Activated CD4-positive, alpha-beta T cell treated with anti-CD3 and anti-CD28 coated beads, Interleukin-2, amount 10 ng/mL, durations not matched to agents 7 days and 5 days (primary cell): ENCODE measurements at places on chromosomes 2 and 18.

GRCh38 chr2:234595829-234596228 lies 98.9 kb upstream of the ARL4C start:
- no peak for DNase-seq

DNA sequence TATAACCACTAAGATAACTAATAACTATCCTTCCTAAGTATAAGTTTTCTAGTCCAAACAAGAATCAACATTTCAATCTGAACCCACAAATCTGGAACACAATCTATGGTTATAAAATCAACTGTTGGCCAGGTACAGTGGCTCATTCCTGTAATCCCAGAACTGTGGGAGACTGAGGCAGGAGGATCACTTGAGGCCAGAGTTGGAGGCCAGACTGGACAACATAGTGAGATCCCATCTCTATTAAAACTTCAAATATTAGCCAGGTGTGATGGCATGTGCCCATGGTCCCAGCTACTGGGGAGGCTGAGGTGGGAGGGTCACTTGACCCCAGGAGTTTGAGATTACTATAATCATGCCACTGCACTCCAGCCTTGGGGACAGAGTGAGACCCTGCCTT lies 11.2 kb downstream of the MRPS5 start:
- no peak for DNase-seq

DNA sequence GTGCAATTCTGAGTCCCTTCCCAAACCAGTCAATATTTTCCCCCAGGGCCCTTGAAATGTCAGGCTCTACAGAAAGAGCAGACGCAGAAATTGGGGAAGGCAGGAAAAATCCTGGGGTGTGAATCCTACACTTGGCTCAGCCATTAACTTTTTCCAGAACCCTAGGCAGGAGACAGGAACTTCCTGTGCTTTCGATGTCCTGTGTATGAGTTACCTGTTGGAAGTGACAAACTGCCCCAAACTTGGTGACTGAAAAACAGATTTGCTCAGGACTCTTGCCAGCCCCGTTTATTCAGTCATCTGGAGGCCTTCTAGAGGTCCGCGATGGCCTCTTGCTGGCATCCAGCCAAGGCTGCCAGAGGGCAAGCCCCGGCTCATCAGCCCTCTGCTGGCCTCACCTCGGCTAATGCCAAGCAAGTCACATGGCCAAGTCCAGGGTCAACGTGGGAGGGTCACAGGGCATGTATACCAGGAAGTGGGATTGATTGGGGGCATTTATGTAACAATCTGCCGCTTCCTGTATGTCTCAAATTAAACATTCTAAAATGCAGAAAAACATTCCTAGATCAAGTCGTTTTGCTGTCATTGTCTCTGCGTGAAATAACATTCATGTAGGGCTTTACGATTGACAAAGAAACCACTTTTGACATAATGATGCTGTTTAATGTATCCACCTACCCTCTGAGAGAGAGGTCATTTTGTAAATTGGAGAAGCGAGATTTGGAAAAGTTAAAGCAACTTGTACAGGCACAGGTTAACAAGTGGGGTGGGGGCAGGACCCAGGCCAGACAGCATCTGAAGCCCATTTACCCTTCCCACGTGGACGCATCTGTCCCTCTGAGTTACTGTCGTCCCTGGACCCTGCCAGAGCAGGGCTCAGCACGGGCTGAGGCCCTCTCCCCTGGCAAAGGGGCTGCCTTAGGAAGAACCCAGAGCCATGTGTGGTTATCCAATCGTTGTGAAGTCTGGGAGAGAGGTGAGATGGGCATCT lies 179.4 kb downstream of the INHBB start:
- no peak for DNase-seq

DNA sequence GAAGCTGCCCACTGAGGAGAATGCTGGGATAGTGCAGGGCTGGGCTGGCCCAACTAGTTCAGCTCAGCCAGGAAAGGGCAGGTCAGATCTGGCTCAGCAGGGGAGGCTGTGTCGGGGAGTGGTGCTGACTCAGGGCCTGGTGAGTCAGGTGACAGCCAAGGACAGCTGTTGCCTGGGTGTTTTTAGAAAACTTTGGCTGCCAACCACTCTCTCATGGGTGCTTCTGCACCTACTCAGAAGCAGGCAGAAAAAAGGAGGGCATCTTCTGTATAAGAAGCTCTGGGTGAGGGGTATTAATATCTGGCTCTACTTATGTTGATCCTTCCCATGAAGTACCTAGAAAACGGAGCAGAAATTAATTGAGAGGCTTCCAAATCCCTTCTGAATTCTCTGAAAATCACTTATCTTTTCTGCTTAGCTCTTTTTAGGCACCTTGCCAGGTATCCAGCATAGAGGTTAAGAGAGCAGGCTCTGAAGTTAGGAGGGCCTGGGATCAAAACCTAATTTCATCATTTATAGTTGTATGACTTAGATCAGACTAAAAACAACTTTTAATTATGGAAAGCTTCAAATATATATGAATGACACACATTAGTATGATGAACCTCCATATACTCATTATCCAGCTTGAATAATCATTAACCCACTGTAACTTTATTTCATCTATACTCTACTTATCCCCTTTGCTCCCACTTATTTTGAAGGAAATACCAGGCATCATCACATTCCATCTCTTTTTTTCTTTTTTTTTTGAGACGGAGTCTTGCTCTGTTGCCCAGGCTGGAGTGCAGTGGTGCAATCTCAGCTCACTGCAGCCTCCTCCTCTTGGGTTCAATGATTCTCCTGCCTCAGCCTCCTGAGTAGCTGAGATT lies 15.5 kb upstream of the RAB10 start:
- DNase-seq, result peak; percentile 10

- no peak for DNase-seq
These were observed 151.3 kb upstream of the PELI1 start for GRCh38 chr2:64295326-64296139.

GRCh38 chr2:215060861-215061536 lies 77.4 kb downstream of the ABCA12 start:
- DNase-seq, result no peak

DNA sequence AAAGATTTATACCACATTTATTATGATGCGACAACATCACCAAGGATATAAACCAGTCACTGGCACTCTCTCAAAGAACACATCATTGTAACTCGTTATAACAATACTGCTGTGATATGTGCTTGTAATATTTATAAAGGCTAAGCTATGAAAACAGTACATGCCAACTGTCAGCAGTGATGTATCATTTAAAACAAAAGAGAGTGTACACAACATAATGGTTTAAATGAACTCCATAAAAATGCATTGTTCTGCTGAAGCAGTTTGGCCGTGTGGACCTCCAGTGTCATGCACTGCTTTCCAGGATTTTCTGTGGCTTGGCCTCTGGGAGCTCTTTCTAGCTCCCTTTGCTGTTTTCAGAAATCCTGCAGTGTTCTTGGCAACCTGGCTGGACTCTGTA lies 215.6 kb downstream of the MTX2 start:
- no peak for DNase-seq

- DNase-seq, result no peak
These were observed 58.7 kb downstream of the PAX3 start for GRCh38 chr2:222239945-222240675.

GRCh38 chr2:8121022-8121825 lies 560.6 kb upstream of the ID2 start:
- no peak for DNase-seq

GRCh38 chr2:38596229-38596628 lies 6.5 kb downstream of the HNRNPLL start:
- no peak for DNase-seq

GRCh38 chr2:46306330-46306751 lies 9.1 kb downstream of the EPAS1 start:
- no peak for DNase-seq

DNA sequence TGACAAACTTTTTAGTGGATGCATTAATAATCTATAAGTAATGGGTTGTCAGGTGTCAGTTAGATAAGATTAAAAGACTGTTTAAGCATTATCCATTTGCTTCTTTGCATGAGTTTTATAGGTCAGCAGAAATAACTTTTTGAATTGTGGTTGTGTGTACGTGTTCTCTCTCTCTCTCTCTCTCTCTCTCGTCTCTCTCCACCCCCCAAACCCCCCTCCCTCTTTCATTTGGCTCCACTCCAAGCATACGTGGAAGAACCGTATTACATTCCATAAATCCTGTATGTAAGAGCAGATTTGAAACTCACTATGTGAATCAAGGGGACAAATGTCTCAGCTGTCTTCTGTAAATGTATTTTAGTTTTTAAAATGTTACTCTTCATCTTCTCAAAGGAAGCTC lies 120.2 kb downstream of the MEIS1 start:
- DNase-seq, result no peak

- DNase-seq, result no peak
These were observed 1.6 kb upstream of the RHOB start for GRCh38 chr2:20444993-20445910.

- DNase-seq, result no peak
These were observed 33.2 kb upstream of the GALNT3 start for GRCh38 chr2:165827016-165827920.

DNA sequence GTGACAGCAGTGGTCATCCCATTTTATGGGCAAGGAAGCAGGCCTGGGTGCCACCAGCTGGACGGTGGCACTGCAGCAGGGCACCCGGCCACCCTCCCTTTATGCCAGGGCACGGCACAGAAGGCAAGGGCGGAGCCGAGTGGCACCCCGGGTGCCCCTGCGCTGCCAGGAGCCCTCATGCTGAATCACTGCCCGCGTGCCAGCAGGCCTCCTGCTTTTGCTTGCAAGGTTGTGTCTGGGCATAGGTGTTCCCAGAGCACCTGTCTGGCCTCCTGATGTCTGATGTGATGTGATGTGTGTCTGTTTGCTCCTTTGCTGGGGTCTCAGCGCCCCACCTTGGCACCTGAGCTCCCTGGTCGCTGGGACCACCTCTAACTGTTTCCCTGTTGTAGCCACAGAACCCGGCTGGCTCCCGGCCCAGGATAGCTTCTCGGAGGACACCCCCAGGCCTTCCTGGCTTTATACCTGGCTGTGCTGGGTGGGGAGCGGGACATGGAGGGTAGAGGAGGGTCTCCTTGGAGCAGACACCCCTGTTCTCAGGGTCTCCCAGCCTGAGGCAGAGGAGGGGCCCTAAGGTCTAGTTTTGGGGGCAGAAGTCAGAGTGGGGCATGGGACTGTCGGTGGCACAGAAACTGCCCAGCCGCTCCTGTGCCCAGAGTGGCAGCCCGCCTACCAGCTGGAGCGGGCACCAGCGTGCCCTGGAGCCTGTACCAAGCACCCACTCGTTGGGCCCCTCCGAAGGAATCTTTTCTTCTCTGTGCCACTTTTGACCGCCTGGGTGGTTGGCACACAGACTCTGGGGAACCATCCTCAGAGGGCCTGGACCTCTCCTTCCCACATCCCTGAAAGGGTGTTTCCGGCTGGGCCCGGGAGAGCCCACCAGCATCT lies 3.6 kb downstream of the GPC1 start:
- DNase-seq, result no peak

DNA sequence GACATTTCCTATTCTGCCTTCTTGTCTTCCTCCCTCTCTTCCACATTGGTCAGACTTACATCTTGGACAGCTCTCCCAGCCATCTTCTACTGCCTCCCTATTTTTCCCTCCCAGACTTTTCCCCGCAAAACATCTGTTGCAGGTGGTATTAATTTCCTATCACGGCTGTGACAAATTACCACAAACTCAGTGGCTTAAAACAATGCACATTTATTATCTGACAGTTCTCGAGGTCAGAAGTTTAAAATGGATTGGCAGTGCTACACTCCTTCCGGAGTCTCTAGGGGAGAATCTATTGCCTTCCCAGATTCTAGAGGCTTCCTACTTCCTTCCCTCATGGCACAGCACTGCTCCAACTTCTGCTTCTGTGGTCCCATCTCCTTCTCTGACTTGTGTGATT lies 33.3 kb downstream of the STRADB start:
- DNase-seq, result no peak
